Stimulated activated CD8-positive, alpha-beta memory T cell treated with anti-CD3 and anti-CD28 coated beads, Interleukin-2, amount 100 ng/mL, for 48 hours (primary cell): ENCODE measurements at places on chromosomes 6 and 20.

DNA sequence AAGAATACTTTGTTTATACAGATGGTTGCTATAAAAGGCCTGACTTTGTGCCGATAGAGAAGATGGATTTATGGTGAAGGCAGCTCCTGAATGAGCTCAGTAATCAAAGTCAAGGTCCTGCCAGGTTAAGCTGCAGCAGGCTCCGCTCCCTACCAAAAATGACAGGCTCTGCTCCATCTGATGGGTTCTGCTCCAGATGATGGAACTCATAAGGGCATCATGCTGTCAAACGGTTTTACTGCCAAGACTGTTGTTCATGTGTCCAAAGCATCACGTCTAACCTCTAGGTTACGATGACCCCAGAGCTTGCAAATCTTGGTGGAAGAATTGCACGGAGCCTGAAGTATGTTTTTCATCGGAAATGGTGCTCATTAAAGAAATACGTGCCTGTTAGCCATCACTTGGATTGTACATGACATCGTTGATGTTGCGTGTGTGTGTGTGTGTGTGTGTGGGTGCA lies 19.2 kb upstream of the PTGIS start:
- no peak for DNase-seq

GRCh38 chr20:17518339-17519052 lies 12.7 kb downstream of the BFSP1 start:
- no peak for DNase-seq

GRCh38 chr6:35181308-35181932 lies 32.3 kb upstream of the SCUBE3 start:
- no peak for DNase-seq

DNA sequence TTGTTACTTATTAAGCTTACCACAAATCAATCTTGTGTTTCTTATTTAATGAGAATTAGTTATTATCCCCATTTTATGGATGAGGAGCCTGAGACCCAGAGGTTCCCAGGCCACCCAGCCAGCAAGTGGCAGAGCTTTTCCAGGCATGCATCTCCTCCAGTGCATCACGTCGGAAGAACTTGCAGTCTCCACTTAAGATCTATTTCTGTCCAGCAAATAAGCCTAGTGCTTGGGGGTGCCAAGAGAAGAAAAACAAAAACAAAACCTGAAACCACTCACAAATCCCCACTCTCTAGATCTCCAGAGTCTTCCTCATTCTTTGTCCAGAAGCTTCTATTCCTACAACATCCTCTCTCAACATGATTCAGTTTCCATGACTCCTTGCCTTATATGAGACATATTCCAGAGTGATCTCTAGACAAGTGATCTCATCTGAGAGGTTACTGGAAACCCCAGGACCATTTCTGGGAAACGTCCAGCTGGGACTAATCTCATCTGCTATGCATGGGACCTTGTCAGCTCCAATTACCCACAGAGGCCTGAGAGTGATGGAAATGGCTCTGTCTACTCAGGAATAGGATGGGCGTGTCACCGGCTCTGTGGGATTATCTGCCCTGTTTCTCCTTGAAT lies 4.1 kb downstream of the GUCA1B start:
- no peak for DNase-seq

GRCh38 chr6:73372516-73372915 lies 2.8 kb upstream of the OOEP start:
- DNase-seq, result no peak

GRCh38 chr20:64185276-64185900 lies 21.1 kb downstream of the MYT1 start:
- DNase-seq, result no peak

DNA sequence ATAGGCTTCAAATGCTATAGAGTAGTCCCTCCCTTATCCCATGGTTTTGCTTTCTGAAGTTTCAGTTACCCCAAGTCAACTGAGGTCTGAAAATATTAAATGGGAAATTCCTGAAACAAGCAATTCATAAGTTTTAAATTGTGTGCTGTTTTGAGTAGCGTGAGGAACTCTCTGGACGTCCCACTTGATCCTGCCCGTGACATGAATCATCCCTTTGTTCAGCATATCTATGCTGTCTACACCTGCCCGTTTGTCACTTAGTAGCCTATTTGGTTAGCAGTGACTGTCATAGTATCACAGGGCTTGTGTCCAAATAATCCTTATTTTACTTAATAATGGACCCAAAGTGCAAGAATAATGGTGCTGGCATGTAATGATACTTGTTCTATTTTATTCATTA lies 5.0 kb downstream of the PCMT1 start:
- no peak for DNase-seq

- no peak for DNase-seq
These were observed 16.1 kb upstream of the SAMHD1 start for GRCh38 chr20:36967636-36968035.

GRCh38 chr6:127216810-127217789 lies 49.6 kb upstream of the RNF146 start:
- no peak for DNase-seq

DNA sequence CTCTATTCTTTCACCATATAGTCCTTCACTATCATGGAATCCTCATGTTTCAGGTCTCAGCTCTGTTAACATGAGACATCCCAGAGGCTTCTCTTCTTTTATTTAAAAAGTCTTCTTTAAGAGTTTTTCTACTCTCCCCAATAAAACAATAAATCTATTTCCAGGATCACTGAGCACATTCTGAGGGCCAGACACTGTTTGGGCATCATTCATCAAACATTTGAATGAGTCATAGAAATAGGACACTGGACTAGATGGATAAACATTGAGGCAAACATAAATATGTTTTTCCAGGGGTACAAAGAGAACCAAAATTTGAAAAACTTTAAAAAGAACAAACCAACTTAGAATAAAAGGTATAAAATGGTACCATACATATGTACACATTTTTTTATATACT lies 554.4 kb downstream of the KIF16B start:
- DNase-seq, result no peak

DNA sequence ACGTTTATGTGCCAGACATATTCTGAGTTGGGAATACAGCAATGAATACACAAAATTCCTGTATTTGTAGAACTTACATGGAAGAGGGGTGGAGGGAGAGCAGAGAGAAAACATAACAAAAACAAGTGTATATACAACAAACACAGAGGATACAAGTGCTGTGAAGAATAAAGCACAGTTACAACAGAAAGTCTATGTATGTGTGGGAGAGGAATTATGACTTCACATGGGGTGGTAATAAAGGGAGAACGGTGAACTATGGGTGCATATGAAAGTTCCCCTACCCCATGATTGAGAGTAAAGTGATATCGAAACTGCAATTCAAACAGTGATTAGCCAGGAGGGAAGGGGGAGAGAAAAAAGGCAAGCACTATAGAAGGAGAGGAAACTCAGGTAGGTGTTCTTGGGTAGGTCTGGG lies 24.6 kb downstream of the HBS1L start:
- DNase-seq, result no peak

- DNase-seq, result no peak
These were observed 18.9 kb downstream of the L3MBTL3 start for GRCh38 chr6:130037207-130037811.

GRCh38 chr6:137218473-137218916 lies 690 bp downstream of the IFNGR1 start:
- peak; percentile 17 for DNase-seq

DNA sequence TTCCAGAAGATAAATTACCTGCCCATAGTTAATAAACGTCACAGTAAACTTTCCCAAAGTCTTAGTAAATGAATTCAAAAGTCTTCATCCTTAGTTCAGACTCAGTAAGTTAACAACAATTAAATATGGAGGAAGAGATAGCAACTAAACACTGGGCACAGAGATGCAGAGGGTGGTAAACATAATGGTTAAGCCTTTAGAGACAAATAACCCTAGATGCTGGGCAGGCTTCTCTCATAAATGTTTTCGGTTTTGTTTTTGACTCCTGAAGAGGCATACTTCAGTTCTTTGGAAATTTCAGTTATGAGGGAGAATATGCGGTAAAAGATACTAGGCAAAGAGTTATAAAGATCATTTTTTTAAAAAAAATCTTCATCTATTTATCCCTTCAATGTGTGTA lies 369.8 kb downstream of the FRK start:
- DNase-seq, result no peak

GRCh38 chr6:97885325-97885724 lies 602.3 kb upstream of the MMS22L start:
- DNase-seq, result no peak

DNA sequence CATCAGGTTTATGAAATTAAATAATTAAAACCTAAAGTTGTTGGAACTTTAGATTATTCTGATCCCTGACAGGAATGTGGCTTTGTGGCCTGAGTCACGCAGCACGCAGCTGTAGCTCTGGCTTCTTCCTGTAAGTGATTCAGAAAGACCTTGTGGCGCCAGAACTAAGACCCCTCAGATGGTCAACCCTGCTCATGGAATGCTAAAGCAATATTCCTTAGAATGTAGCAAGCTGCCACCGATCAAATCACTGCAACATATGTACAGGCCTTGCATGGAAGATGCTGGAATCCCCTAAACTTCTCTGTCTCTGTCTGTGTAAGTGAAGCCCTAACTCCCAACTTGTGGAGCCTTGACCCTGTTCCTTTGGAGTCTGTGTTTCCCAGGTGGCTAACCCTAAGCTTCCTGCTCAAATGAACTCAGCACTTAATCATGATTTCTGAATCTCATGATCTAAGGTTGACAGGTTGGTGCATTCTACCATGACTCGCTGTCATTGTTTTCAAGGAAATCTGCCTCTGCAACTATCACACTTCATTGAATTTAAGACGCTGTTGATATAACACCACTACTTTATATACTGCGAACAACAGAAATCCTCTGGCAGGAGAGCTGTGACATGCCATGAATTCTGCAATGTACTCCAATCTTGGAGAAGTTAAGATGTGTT lies 111.2 kb upstream of the CST7 start:
- no peak for DNase-seq
